ENCODE measurements at places on chromosomes 3 and 15.

DNA sequence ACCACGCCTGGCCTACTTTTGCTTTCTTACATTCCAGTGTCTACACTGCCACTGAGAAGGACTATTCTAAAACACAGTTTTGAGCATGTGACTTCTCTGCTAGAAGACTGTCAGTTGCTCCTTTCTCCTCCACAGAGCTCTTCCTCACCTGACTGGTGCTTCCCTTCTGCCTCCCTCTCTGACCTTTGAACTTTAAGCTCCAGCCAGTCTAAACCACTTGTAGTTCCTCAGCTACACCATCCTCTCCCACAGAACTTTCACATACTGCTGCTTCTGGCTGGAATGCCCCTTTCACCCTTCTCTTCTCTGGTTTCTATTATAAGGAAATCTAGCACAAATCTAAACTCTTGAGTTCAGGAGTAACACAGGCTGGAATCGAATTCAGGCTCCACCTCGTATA lies 9.1 kb downstream of the NCEH1 start:
- no peak for DNase-seq

DNA sequence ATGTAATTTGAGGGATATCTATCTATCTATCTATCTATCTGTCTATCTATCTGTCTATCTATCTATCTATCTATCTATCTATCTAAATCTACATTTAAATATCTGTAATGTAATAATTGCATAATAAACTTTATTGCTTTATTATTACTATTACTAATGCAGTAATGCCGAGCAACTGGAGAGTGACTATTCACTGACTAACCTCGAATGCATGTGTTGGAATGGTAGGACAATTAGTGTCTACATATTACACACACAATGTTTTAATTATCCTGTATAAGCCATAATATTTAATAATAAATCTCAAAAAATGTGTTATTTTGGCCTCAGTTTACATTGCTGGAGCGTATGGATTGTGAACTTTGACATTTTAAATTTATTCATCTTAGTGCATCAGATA lies 25.2 kb upstream of the CNTN3 start:
- no peak for DNase-seq

- no peak for DNase-seq
Measured at GRCh38 chr15:45143056-45143455, 13.3 kb downstream of the DUOX1 start.

DNA sequence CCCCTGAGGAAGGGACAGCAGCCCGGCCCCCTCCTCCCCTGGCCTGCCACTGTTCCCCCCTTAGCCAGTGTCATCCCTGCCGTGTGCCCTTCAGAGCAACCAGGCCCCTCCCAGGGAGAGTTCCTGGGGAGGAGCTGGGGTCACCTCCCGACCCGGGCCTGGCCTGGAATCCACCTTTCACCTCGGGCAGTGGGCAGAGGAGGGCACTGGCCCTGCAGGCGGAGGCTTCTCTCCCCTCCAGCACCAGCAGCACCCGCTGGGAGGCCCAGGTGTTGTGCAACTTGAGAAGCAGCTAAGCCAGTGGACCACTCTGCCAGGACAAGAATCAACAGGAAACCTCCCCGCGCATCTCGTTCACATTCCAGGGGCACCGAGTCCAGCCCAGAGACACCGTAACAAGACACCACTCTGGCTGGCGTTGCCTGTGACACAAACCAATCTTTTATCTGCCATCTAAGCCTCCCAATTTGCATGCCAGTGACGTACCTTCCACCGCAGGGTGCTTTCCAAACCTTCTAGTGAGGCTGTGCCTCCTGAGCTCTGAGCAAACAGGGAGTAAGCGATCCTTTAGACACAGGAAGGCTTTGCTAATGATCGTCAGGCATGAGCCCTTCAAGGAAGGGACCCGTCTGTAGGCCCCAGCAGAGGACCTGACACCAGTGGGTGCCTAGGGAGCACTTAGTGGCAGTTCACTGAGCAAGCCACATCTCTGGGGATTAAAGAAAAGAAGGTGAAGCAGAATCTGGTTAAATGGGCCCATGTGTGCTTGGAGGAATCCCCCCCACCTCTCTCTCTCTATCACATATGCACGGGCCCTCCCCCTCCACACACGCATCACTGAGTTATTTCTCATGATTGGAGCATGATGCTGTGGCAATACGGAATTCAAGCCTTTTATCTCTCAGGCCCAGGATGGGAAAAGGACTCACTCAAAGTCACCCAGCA lies 98.9 kb upstream of the TLE3 start:
- DNase-seq, result peak; percentile 91

- peak; percentile 99 for DNase-seq
Measured at GRCh38 chr15:70097321-70098152, at the start of gene TLE3. TLE3 (minus strand) TSS chr15:70097917; CDS start chr15:70096798, 1,119 bp downstream.

GRCh38 chr3:190092250-190092649 lies 28.4 kb downstream of the P3H2 start:
- DNase-seq, result no peak

DNA sequence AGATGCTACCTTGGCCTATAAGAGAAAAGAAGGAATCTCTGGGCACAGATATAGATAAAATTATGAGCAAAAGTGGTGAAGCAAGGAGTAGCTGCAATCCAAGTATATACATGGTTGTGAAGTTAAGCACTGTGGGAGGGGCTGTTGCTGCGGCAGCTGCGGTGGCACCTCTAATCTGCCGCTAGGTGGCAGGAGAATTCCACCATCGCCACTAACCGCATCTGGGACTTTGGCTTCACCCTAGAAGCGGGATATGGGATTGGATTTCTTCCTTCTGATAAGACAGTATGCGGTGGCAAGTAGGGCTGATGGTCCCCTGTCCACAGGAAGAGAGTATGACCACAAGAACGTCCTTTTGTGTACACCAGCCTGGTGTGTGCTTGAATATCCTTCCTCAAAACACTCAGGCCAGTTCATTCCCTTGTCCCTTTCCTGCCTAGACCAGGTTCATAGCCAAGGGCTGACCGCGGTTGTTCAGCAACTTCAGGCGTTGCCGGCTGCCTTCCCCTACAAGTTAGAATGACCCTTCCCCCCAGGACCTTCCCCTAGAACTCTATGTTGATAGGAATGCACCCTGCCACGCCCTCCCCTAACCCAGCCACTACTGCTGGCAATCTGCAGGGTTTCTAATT lies 5.1 kb downstream of the MAGEL2 start:
- DNase-seq, result no peak

GRCh38 chr15:64246364-64247189 lies 83.8 kb upstream of the PPIB start:
- DNase-seq, result peak; percentile 68

DNA sequence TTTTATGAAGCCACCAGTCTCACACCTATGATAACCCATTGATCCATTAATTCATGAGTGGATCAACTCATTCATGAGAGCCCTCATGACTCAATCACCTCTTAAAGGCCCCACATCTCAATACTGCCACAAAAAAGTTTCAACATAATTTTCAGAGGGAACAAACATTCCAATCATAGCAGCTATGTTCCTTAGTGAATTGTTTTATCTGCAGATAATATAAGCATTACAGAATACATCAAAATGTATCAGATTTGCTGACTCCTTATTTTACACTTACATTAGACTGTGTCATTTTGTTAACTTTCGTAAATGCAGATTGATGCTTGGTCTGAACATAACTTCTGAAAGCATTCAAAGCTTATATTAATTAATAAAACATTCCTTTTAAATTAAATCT lies 155.3 kb upstream of the MBNL1 start:
- DNase-seq, result no peak

DNA sequence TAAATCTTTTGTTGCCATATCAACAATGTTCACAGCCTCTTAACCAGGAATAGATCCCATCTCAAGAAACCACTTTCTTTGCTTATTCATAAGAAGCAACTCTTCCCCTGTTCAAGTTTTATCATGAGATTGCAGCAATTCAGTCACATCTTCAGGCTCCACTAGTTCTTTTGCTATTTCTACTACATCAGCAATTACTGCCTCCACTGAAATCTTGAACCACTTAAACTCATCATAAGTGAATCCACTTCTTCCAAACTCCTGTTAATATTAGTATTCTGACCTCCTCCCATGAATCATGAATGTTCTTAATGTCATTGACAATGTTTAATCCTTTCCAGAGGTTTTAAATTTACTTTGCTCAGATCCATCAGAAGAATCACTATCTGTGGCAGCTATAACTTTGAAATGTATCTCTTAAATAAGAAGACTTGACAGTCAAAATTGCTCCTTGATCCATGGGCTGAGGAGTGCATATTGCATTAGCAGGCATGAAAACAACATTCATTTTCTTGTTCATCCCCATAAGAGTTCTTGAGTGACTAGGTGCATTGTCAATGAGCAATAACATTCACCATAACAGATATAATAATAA lies 205.9 kb downstream of the DTWD1 start:
- no peak for DNase-seq

GRCh38 chr3:193708270-193708669 lies 115.3 kb downstream of the OPA1 start:
- DNase-seq, result no peak

DNA sequence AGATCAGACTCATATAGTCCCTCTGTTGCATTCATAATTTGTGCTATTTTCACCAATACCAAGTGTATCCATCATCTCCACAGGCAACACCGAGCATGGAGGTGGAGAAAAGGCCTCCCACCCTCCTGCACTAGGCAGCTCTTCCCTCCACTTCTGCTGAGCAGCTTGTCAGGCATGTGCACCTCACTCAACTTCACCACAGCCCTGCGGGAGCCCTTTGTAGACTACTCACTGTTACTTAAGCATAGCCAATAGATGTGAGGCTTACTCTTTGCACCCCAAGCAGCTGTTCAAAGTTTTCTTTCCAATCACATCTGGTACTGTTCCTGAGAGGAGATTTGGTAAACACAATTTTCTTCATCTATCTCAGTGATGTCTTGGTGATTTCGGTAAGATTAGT lies 16.9 kb upstream of the GUCA1C start:
- no peak for DNase-seq

GRCh38 chr3:58965865-58966264 lies 84.0 kb downstream of the CFAP20DC start:
- no peak for DNase-seq

- no peak for DNase-seq
Measured at GRCh38 chr15:79561982-79562381, 129.8 kb downstream of the MINAR1 start.

- DNase-seq, result no peak
Measured at GRCh38 chr15:90213818-90214204, 12.7 kb downstream of the SEMA4B start.

DNA sequence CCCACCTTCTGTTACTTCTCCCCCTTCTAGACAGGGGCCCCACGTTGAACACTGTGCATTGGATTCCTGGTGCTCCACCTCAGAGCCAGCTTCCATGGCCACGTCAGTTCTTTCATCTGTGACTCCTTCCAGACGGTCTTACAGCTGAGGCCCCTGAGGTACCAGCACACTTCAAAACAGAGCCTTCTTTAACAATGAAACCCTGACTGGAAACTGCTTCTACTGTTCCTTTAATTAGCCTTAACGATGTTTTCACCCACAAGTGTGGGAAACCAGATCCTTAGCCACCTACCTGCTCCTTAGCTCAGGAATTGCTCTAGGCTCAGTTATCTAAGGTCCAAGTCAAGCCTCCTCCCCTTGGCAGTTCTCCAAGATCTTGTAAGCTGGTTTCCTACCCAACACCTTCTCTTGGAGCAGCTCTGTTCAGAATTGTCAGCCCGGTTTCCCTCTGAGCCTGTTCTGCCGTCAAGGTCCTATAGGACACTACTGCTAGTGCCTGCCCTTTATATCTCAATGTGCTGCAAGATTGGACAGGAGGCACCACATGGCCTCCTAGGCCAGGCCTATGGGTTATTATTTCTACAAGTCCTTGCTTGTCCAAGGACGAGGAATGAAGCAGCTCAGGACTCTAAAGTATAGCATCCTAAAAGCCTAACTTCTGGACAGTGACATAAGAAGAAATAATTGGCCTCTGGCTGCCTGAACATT lies 80.7 kb downstream of the FMN1 start:
- no peak for DNase-seq

DNA sequence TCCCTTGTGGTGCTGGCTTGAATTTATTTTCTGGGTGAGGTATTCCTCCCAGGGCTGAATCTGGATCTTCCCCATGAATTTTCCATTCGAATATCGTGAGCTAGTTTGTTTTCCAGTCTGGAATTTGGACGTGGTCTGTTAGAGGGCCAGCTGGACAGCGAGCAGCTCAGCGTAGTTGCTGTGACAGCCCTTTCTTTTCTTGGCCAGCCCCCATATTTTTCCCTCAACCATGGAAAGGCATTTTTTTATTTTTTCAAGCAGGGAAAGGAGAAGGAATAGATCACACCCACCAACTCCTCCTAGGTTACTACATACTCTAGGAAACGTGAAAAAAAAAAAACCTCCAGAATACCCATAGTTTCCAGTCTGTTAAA lies 152.0 kb downstream of the KLHL25 start:
- no peak for DNase-seq
